ENCODE measurements at places on chromosomes 4 and X.
A peak's percentile ranks its signal among the peaks of the same experiment; 100 is the strongest.

GRCh38 chr4:19380600-19380999 lies 871.1 kb upstream of the SLIT2 start:
- no peak for DNase-seq

DNA sequence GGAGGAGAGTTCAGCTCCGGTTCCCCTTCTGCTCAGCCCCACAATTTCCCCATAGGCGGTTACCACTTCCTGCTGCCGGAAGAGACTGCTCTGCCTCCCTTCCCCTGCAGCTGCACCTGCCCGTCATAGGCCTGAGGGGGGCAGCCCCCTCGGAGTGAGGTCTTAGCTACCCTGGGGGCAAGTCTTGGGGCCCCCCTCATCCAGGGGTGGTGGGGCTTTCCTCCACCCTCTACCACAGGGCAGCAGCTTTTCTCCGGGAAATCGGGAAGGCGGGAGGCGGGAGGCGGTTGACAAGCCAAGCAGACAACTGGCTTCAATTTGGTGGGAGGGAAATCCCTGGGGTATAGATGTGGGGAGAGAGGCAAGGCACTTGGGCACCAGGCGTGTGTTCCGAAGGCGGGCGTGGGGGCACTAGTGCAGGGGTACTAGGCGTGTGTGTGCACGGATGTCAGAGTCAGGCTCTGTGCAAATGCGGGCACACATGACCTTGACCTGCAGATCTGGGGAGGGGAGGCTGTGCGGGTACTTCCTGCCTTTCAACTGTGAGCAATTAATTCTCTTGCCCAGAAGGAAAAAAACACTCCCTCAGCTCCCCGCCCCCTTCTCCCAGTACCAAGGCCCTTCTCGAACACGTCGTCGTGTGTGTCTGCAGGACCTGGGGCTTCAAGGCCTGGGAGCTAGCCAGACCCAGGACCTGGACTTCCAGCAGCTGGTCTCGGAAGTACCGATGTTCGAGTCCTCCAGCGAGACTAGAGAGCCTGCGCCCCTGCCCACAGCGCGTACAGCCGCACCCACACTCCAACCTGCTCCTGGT lies 1.0 kb upstream of the ARHGAP4 start:
- peak; percentile 66 for DNase-seq

DNA sequence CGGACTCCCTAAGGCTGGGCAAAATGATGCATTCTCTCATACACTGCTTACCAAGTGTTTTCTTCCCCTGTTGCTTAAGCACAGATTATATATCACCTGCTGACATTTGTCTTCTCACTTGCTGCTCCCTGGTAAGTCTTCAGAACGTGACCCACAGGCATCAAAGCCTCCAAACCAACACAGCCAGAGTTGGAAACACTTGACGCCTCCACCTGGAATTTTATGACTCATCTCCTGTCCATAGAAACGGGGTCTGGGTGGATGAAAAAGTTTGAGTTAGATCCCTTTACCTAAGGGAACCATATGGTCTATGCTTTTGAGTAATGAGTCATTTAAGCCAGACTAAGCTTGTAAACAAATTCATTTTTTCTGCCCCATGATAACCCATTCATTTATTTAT lies 251.6 kb downstream of the USP46 start:
- DNase-seq: no peak

DNA sequence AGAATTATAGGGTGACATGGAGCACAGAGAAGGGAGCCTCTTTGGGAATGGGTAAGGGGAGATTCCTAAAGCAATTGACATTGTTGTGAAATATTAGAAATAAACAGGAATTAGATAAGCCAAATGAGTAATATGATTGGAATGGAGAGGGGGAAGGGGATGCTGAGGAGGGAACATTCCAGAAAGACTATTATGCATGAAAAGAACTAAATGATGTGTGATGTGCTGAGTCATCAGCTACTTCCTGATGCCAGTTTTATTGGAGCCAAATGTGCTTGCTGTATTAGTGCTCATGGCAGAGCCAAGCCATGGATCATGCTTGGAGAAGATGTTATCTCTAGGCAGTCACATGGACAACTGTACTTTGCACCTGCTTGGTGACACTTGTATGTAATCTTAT lies 189.0 kb upstream of the HCCS start:
- no peak for DNase-seq

- DNase-seq: no peak
Observed at GRCh38 chr4:4590546-4590945, 48.7 kb upstream of the STX18 start.

DNA sequence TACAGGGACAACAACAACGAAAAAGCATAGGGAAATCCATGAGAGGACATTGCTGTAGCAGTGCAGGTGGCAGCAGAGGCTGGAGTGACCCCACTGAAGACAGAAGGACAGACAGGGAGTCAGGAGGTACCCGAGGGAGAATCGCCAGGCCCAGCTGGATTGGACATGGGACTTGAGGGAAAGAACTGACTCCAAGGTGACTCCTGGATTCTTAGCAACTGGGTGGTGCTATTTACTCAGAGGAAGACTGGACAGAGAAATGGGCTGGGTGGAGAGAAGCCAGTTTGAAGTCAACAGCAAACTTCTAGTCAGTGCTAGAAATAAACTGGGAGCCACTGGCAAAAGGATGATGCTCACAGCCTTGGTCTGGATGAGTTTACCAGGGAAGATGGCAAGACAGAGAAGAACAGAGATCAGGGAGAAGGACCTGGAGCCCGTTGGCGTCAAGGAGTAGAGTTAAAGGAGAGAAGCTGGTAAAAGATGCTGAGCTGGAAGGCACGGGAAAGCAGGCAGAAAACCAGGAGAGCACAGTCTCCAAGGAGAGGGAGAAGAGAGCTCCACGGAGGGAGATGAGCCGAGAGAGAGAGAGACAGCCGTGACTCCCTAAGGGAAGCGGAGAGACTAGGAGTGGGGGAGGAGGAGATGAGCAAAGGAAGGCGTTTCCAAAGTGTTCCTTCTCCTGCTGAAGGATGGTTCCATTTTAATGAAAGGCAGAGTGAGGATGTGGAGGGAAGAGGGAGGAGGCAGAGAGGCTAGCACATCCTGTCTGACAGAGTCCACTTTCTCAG lies 119.4 kb downstream of the AFAP1 start:
- no peak for DNase-seq

- no peak for DNase-seq
Observed at GRCh38 chr4:26355392-26356052, 34.7 kb downstream of the RBPJ start.

DNA sequence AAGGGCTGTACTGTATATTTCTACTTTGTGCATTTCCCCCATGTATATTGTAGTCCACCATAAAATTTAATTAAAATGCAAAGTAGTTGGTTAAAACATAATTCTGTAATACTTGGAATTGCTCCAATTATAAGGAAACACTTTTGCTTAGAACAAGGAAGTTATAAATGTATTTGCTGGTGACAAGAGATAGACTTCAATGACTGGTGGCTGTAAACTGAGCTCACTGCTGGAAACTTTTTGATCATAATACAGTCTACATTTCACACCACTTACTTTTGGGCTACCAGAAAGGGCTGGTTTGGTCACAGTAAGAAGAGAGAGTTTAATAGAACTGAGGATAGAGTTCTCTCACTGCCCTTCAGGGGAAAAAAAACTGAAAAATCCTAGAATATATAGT lies 32.7 kb downstream of the DCAF8L2 start:
- no peak for DNase-seq

- DNase-seq: no peak
Observed at GRCh38 chr4:125735102-125735501, 420.3 kb downstream of the FAT4 start.

- no peak for DNase-seq
Observed at GRCh38 chrX:30615229-30615628, 37.7 kb upstream of the TASL start.

DNA sequence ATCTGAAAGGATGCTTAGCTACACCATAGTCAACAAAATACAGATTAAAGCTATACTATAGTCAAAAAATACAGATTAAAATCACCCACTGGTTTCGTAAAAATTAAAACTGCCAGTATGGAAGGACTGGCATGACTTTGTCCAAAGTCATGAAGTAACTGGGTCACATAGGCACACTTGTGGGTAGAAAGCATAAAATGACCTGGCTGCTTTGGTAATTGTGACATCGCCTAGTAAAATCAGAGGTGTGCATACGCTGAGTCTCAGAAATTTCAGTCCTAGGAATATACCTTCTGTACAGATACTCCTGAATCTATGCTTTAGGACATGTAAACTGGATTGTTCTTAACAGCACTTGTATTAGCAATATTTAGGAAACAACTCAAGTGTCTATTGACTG lies 28.1 kb downstream of the CLNK start:
- DNase-seq: no peak

- DNase-seq: no peak
Observed at GRCh38 chrX:40108162-40108958, 10.6 kb upstream of the BCOR start.

DNA sequence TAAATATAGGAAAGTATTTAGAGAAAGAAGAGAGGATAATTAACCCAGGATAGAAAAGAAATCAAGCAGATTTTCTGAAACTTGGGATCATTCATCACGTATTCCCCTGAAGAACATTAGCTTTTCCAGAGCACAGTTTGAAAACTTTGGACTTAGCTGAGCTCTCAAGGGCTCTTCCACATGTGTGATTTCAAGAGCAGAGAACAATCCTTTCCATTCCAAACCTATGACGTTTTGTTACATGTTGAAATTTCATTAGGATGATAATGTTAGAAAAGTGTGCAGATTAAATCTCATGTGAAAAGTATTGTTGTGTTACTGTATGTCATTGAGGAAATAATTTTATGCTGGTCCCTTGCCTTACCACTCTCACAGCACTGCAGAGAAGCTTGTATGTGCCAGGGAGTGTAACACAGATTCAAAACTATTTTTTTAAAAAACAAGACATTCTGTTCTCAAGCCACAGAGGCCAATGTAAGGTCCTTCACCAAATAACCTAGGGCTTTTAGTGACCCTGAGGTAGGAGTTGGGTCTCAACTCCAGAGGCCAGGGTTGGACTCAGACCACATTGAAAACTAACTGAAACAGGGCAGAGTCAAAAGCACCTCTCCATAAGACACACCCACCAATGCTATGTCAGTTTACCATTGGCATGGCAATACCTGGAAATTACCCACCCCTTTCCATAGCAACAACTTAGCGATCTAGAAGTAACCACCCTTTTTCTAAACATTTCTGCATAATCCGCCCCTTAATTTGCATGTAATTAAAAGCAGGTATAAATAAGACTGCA lies 141.3 kb downstream of the ANXA5 start:
- no peak for DNase-seq

DNA sequence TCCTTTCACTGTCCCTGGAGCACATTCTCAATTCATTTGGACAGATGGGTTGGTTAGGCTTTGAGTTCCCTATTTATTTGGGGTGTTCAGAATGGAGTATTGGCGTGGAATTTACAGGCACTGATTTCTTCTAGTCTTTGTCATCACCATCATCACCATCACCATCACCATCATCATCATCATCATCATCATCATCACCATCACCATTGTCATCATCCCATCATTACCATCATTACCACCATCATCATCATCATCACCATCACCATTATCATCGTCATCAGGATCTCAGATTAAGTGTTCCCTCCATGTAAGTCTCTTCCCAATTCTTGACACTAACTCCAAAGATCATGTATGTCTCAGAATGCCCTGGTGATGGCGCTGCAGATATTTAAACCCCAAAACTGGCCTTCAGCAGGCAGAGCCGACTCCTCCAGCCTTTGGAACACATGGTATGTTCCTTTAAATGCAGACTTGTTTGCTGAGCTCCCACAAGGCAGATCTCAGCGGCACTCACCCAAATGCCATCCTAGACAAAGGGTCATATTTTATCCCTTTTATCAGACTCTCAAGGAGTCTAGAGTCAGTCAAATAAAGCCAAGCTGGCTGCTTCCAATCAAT lies 19.8 kb upstream of the FAM9A start:
- no peak for DNase-seq

- no peak for DNase-seq
Observed at GRCh38 chr4:89256203-89256800, 51.3 kb downstream of the GPRIN3 start.

GRCh38 chrX:36974911-36975310 lies 33.3 kb upstream of the FAM47C start:
- no peak for DNase-seq

- DNase-seq: no peak
Observed at GRCh38 chrX:41445781-41446358, 1.3 kb upstream of the NYX start.

GRCh38 chr4:151485541-151486131 lies 76.7 kb downstream of the FHIP1A start:
- no peak for DNase-seq

DNA sequence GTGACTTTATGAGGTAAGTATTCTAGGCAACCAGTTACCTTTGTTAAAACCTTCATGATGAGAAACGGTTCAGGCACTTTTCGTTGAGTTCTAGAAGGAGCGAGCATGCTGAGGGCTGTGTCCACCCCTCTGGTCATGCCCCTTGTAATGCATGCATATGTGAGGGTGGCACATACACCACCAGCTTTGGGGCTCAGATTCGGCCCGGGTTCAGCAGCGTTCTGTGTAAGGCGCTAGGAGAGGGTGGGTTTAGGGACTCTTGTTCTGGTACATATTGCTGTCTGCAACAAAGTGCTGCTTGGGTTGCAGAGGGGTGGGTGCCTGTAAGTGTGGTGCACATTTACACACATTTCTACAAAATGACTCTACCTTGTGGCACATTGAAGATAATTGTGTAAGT lies 54.5 kb downstream of the NOP14 start:
- DNase-seq: no peak

- DNase-seq: no peak
Observed at GRCh38 chrX:17861489-17862011, 452 bp upstream of the RAI2 start.

- DNase-seq: no peak
Observed at GRCh38 chr4:70177090-70177489, 18.4 kb upstream of the ODAM start.

DNA sequence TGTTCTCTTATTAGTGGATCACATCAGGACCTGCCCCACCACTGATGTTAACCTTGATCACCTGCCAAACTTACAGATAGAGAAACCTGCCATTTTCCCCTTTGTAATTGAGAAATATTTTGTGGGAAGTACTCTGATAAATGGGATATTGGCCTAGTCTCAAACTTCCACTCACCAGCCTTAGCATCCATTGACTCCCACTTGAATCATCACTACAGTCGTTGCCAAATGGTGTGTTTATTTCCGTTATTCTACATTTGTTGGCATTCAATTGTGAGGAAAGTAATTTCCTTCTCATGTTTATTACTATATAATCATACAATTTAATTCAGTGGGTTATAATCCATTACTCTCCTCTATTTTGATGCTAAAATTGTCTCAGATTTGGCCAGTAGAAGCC lies 156.4 kb upstream of the CXCL13 start:
- DNase-seq: no peak

GRCh38 chr4:100483796-100484195 lies 34.0 kb downstream of the EMCN start:
- DNase-seq: no peak

DNA sequence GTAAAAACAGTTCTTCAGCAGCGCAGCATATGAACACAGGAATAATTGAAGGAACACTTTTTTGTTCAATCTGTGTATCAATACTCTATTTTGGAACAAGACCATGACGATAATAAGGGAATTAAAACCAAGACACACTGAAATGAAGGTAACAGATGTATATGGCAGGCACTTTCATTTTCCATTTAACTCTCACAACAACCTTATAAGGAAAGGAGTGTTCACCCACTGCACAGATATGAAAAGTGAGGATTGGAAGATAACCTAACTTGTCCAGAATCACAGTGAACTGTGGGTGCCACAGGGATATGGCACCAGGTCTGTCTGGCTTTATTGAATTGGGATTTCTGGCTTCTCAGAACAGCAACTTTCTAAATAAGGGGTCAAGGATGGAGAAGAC lies 153.3 kb downstream of the MID1IP1 start:
- DNase-seq: no peak

Measured in activated CD4-positive, alpha-beta T cell treated with anti-CD3 and anti-CD28 coated beads, Interleukin-2, amount 50 U/mL, for 48 hours (primary cell).